ENCODE measurements at places on chromosomes 5 and 9.

- no peak for DNase-seq
Observed at GRCh38 chr9:30356221-30356620, 2028.2 kb upstream of the ACO1 start.

- DNase-seq, result no peak
Observed at GRCh38 chr5:140166911-140167310, 8.1 kb upstream of the CYSTM1 start.

DNA sequence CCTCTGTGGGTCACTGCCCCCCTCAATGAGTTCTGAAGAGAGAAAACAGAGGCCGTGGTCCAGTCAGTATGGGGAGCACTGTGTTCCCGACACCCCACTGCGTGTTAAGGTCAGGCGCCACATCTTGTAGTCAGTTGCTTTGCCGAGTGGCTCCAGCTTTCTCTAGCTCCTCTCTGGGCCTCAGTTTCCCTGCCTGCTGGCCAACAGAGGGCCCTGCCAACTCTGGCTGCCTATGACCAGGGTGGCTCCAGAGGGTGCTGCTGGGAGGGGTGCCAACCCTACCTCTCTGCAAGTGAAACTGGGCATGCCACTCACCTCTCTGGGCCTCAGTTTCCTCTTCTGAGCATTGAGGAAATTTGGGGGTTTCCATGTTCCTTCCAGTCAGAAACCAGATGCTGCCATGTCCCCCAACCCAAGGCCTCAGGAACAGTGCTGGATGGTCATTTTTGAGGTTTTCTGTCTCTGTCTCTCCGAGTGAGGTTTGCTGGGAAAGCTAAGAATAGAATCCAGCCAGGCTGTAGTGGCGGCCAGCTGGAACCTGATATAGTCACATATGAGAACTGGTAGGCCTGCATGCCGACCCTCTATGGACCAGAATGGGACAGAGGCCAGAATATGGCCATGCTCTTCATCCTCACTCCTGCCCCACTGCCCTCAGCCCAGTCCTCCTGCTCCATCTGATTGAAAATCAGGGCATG lies 132.1 kb downstream of the PHF2 start:
- no peak for DNase-seq

DNA sequence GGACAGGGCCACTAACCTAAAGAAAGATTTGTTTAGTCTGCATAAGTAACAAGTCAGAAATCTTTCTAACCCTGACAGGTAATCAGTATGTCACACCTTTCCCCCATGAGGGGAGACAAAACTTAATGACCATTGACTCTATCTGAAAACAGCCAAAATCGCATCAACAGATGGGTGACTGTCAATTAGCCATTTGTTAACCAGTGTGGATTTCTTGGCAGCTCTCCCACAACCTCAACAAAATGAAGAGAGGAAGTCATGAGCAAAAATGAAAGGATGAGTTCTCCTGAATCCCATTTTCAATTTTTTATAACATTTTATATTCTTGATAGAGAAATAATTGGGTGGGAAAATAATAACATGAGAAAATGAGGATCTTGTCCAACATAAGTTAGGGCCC lies 84.6 kb upstream of the SNX2 start:
- no peak for DNase-seq

DNA sequence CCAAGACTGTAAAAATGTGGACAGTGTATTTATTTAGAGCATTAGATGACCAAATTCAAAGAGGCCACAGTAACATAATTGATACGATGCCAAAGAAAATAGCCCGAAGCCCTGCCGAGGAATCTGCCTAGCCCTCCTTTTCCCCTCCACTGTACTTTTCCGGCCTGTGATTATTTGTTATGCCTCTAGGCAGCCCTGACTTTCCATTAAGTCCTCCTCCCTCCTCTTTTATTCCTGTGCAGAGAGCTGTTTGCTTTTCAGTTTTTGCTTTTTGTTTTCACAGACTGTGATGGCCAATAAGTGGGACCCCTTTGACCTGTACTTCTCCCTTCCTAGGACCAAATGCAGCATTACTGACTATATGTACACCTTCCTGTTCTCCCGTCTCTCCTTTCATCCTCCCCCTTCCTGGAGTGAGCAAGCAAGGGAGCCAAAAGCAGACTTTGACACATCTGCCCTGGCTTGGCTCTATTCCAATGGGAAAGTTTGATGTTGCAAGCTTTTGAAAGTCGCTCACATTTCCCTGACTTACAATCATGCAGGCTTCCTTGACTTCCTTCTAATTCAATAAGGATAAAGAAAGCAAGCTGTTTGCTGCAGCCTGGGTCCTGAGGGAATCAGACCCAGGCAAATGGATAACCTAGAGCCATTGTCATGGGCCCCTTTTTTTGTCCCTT lies 76.1 kb downstream of the NREP start:
- DNase-seq, result no peak

GRCh38 chr5:113682497-113683136 lies 169.1 kb downstream of the YTHDC2 start:
- no peak for DNase-seq

DNA sequence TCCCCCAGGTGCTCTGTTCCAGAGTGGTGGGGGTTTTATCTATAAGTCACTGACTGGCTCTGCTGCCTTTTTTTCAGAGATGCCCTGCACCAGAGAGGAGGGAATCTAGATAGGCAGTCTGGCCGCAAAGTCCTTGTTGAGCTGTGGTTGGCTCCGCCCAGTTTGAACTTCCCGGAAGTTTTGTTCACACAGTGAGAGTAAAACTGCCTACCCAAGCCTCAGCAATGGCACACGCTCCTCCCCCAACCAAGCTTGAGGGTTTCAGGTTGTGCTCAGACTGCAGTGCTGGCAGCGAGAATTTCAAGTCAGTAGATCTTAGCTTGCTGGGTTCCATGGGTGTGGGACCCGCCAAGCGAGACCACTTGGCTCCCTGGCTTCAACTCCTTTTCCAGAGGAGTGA lies 1428.6 kb downstream of the MAT2B start:
- DNase-seq, result no peak

DNA sequence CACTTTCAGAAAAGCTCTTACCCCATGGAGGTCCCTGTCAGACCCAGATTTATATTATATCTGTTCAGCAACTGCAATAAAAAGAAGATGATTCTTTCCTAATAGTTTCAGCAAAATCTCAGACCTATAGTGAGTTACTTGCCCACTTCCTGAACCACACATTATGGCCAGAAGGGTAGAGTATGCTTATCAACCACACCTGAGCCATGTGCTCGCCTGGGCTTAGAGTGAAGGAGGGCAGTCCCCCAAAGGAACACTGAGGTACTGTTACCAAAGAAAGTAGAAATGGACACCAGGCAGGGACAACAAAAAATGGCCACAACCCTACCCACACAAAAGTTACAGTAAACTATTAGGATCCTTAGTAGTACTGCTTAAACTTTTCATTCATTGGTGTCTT lies 128.7 kb downstream of the ZNF608 start:
- no peak for DNase-seq

- DNase-seq, result no peak
Observed at GRCh38 chr5:61313960-61314681, 17.9 kb upstream of the ZSWIM6 start.

DNA sequence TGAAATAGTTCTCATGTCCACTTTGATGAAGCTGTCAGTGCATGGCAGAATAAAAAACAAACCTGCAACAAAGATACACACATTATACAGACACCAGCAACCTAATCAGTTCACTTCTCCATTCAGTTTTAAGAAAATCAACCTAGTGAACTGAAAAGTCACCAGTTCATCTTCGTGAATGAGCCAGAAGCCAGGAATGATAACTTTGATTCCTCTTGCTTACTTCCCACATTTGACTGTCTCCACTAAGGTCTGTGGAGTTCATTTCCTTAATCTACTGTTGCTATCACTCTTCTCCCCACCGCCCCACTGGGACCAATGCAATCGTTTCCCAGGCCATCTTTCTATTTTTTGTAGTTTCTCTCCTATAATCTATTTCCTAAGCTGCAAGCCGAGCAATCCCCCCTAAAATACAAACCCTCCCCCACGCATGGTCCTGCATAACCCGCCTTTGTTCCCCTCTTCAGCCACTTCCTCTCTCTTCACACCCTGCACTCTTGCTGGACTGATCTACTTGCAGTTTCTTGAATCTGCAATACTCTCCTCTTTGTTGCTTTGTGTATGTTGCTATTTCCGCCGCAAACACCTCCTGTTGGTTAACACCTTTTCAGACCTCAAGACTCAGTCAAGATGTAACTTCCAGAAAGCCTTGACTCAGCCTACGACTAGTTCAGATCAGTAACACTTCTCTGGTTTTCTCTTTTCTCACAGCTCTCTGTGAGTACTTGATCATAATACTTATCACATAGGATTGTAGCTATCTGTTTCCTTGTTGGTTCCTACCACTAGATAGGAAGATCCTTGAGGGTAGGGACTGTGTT lies 16.6 kb downstream of the STOM start:
- peak; percentile 51 for DNase-seq

DNA sequence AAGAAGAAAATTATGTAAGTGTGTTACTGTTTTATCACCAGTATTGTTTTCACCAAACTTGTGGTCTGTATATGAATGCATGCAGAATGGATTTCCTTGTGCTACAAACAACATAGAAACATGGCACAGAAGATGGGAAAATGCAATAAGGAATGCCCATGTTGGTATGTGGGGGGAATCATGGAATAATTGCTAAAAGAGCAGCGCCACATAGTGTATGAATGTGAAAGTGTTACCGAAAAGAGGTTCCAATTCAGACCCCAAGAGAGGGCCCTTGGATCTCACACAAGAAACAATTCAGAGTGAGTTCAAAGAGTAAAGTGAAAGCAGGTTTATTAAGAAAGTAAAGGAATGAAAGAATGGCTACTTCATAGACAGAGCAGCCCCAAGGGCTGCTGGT lies 26.4 kb upstream of the TYRP1 start:
- no peak for DNase-seq

DNA sequence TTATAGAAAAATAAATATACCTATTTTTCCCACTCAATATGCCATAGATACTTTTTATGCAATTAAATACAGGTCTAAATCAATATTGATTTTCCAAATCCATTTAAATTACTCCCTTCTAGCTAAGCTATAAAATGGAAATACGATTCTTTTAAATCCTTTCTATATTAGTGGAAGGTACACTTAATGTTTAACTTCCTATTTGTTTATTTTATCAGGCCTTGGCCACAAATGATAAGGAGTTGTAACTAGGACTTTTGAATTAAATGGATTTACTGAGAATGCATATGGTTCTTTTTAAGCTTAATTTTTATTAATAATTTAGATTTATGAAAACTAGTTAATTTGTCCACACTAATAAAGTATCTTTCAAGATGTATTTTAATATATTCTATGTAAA lies 517.0 kb upstream of the CHD1 start:
- no peak for DNase-seq

DNA sequence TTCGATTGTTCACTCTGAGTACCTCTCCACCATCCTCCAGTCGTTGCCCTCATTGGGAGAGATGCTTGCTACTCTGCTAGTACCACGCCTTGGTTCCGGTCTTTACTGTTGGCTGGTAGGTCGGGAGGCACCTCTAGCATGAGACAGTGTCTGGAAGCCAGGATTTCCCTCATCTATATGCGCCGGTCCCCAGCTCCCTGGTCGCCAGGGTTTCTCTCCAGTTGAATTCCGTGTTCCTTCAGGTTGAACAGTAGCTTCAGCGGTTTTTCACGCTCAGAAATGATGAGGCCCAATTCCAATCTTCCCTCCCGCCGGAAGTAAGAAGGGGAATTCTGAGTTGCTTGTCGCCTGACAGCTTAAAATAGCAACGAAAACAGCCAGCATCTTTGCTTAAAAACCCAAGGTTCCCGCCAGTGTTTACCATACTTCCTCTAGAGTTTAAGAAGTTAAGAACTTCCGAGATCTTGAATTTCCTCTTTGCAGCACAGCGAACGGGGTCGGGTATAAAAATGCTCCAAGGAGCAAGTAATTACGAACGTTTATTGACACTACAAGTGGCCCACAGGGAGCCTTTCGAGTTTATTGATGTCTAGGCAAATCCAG lies 1.3 kb upstream of the ST8SIA4 start:
- peak; percentile 40 for DNase-seq

DNA sequence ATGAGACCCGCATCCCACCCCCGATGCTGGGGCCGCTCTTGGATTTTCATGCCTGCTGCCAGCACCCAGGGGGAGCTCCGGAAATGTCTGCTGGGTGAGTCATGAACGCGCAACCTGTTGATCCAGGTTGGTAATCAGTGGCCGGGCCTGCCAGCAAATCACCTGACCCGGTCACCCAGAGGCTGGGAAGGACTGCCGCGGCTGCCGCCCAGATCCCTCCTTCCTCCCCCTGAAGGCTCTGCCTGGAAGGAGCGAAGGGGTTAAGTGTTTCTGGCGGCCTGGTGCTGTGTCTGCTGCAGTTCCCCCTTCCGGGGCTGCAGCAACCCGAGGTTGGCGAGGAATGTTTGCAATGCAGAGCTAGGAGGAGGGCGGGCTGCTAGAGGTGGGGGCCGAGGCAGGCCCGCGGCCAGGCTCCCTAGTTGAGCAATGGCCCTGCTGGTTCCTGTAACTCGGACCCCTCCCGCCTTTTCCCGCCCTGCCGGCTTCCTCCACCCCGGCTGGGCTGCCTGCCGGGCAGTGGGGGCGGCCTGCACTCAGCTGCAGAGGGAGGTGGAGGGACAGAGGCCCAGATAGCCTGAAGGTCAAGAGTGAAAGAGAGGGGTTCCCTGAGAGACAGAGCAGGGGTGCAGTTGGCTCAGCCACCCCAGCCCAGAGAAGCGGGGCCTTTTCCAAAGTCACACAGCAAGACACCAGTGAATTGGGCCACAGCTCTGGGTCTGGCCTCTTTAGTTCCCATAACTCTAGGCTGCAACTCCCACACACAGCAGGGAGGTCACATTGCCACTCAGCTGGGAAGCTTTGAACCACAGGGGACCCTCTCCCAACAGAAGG lies 156.3 kb upstream of the IER5L start:
- no peak for DNase-seq

DNA sequence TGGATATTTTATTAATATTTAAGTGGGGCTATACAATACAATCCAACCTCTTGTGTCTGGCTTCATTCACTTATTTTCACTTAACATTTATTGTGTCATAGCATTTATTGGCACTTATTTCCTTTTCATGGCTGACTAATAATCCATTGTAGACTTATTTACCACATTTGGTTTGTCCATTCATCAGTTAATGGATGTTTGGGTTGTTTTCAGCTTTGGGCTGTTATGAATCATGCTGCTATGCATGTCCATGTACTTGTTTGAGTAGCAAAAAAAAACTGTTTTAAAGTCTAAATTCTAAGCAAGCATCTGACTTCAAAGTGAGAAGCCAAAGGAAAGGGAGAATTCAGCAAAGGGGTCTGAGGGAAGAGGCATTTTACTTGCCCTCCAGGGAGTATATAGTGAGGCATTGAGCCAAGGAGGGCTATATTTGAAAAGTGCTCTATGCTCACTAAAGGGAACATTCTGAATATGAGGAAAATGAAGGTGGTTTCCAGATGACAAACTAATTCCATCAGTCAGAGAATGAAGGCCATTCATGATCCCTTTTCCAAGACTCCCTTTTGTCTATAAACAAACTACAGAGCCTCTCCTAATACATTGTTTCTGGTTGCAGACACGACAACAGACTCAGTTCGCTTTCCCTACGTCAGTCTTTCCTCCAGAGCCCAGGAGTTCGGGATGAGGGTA lies 532.8 kb upstream of the KLF4 start:
- DNase-seq, result no peak

- no peak for DNase-seq
Observed at GRCh38 chr9:3962496-3962895, 337.4 kb downstream of the GLIS3 start.

Measured in T-helper 1 cell (primary cell).